ENCODE measurements at places on chromosomes 3 and 15. TPM values are rescaled to one million over a fixed set of nuclear protein-coding genes. Genes with fewer than 3 reads are reported as not detected.

Gene CX3CR1
- polyA plus RNA-seq, result 0.08 TPM

DNA sequence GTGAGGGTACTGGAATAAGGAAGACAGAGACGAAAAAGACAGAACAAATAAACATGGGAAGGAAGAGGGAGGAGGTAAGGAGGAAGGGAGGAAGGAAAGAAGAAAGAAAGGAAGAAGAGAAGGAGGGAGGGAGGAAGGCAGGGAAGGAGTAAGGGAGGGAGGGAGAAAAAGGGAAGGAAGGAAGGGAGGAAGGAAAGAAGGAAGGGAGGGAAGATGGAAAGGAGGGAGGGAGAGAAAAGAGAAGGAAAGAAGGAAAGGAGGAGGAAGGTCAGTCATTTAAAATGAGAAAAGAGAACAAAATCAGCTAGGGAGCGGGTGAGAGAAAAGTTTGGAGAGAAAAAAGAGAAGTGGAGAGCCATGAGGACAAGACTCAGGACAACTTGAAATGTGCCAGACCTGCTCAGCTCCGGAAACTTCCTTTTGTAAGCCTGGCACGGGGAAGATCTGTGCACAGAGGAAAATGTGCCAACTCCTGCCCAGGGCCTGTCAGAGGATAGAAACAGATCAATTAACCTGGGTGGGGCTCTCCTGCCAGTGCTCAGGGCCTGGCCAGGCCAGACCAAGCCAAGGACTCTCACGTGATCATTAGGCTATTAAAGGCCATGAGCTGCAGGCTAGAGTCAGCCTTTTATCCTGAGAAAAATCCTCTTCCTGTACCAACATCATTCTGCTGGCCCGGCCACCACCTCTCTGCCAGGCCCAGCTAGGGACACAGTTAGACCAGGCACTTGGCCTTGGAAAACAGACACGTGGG, 50.1 kb upstream of the BCL6 start:
- no peaks in the 10 kb centered on the region for H3K4me1 ChIP-seq
- H3K4me3 ChIP-seq, result no peak overlapping the region

DNA sequence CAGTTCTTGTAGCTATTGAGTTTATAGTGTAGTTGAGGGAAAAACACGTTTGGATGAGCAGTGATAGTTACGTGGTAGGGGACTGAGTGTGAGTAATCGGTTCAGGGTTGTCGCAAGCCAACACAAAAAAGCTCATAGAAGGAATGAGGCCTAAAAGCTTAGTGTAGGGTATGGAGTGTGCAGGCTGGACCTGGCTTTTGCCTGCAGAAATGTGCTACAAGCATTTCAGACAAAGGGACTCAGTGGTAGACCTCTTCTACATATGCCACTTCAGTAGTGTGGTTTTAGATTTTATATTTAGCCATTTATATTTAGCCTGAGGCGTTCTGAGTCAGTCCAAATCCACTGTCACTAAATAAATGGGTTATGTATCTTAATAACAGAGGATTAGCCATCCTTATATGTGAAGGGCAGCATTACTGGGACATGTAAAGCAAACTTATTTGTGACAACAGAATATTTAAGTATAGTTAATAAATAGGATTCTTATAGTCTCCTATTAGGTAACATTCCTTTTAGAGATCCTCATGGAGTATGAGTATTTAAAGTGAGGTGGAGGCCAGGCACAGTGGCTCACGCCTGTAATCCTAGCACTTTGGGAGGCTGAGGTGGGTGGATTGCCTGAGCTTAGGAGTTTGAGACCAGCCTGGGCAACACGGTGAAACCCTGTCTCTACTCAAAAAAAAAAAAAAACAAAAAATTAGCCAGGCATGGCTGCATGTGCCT, 21.8 kb downstream of the ATP2C1 start:
- no peak for DNase-seq
- no peaks in the 10 kb centered on the region for H3K4me1 ChIP-seq
- H3K36me3 ChIP-seq, result no peaks in the 10 kb centered on the region
- no peaks in the 10 kb centered on the region for H3K27me3 ChIP-seq
- H3K4me3 ChIP-seq, result no peak overlapping the region
- no peak overlapping the region for H3K27ac ChIP-seq

DNA sequence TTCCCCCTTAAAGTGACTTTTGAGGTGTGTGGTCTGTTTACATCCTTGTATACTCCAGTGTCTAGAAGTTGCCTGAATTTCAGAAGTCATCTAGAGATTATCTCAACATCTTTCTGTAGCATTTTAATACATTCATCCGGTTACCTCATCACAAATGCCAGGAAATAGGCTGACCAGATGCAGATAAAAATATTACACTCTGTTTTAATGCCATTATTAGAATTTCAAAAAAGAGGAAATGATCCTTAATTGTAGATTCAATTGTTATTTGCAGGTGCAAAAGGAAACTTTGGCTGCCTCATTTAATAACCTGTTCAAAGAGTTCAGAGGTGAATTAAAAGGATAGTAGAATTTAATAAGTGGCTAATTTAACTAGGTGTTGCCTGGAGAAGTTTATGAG, 290.9 kb downstream of the C3orf38 start:
- H3K4me3 ChIP-seq, result no peak overlapping the region
- no peaks in the 10 kb centered on the region for H3K4me1 ChIP-seq
- H3K36me3 ChIP-seq, result no peaks in the 10 kb centered on the region
- no peaks in the 10 kb centered on the region for H3K27me3 ChIP-seq

GRCh38 chr3:39347586-39347876, 18.0 kb downstream of the CCR8 start:
- H3K36me3 ChIP-seq, result no peaks in the 10 kb centered on the region
- H3K27me3 ChIP-seq, result no peaks in the 10 kb centered on the region
- peaks cover 4% of the 10 kb centered on the region for H3K4me1 ChIP-seq
- H3K27ac ChIP-seq, result no peak overlapping the region

GRCh38 chr15:45603881-45604280, 16.7 kb downstream of the BLOC1S6 start:
- no peaks in the 10 kb centered on the region for H3K4me1 ChIP-seq
- peaks cover 9% of the 10 kb centered on the region for H3K36me3 ChIP-seq
- DNase-seq, result no peak
- H3K27me3 ChIP-seq, result no peaks in the 10 kb centered on the region
- no peak overlapping the region for H3K27ac ChIP-seq

All from H1 (cell line).